ENCODE measurements at places on chromosomes 2 and 18. TPM values are rescaled to one million over a fixed set of nuclear protein-coding genes. Genes with fewer than 3 reads are reported as not detected.

The VSNL1 gene
- not detected for total RNA-seq

The GCKR gene
- 3.7 TPM for total RNA-seq

The DARS1 gene
- 54.5 TPM for total RNA-seq

The DCC gene
- not detected for total RNA-seq

The SOX11 gene
- total RNA-seq, result not detected

The USP37 gene
- total RNA-seq, result 6.5 TPM

The PROC gene
- not detected for total RNA-seq

The ZAP70 gene
- total RNA-seq, result 0.53 TPM

The POTEJ gene
- total RNA-seq, result not detected

The TSPYL6 gene
- total RNA-seq, result not detected
